CD8-positive, alpha-beta memory T cell (primary cell): ENCODE measurements at places on chromosomes 2 and 18. TPM values are rescaled to one million over a fixed set of nuclear protein-coding genes. Genes with fewer than 3 reads are reported as not detected.

Gene HPCAL1
- 47.6 TPM for total RNA-seq

Gene LIPG
- not detected for total RNA-seq

Gene SCN9A
- total RNA-seq = not detected

Gene NEU4
- not detected for total RNA-seq

Gene MORN2
- total RNA-seq = 12.5 TPM

Gene TCF4
- 0.18 TPM for total RNA-seq

Gene NEU2
- not detected for total RNA-seq

DNA sequence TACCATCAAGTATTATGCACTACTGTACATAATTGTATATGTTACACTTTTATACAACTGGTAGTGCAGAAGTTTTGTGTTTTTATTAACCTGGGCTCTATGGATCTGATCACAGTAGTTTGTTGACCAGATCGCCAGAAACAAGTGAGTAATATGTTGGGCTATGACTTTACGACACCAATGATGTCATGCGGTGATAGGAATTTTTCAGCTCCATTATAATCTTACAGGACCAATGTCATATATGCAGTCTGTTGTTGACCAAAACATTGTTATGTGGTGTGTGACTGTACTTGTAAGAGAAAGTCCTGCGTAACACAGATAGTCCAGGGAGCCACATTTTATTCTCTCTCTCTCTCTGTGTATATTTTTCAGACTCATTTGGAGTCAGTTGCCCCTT is 4.5 kb upstream of the ACOXL start:
- no peak for DNase-seq

GRCh38 chr2:97660775-97661389 is 3.0 kb downstream of the ACTR1B start:
- no peak for DNase-seq

- DNase-seq = no peak
Measured at GRCh38 chr2:41294331-41294730, 753.5 kb upstream of the PKDCC start.

- no peak for DNase-seq
Measured at GRCh38 chr18:6733758-6734157, 4.2 kb downstream of the ARHGAP28 start.

DNA sequence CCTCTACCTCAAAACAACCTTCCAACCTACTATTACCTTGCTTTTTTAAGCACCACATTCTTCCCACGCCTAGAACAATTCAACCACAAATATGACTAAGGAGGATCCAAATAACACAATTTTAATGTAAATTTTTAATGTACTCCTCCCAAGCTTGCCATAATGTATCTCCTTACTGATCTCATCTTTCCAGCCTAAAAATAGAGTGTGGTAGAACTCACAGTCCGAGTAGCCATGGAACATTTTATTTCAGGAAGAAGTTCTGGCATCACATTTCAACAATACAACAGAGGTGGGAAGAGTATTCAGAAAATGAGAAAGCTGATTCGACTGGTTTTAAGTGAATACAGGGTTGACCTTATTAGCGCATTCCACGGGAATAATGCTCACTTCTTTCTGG is 15.4 kb downstream of the FEZ2 start:
- DNase-seq = no peak

- DNase-seq = no peak
Measured at GRCh38 chr2:236089271-236090026, 78.7 kb downstream of the GBX2 start.

DNA sequence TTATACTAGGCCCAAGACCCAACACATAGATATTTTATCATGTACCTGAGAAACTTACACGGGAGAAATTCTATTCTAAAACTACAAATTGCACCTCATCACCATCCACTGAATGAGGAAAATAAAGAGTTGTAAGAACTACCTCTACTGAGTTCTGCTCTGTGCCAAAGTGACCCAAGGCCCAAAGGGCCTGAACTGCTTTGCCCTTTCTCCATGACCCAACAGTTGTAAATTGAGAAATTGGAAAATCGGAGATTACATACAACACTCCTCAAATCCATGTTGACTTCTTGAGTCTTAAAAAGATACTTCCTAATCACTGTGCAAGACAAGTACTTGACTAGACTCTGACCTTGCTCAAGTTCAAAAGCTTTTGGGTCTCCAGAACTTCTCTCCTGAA is 8.8 kb downstream of the NR4A2 start:
- no peak for DNase-seq

GRCh38 chr2:12915787-12916186 is 199.1 kb downstream of the TRIB2 start:
- no peak for DNase-seq

- DNase-seq = no peak
Measured at GRCh38 chr2:28906376-28906775, 11.9 kb downstream of the WDR43 start.

- no peak for DNase-seq
Measured at GRCh38 chr2:128388499-128388941, 69.9 kb upstream of the HS6ST1 start.

- no peak for DNase-seq
Measured at GRCh38 chr2:216070195-216070594, 11.4 kb downstream of the PECR start.

DNA sequence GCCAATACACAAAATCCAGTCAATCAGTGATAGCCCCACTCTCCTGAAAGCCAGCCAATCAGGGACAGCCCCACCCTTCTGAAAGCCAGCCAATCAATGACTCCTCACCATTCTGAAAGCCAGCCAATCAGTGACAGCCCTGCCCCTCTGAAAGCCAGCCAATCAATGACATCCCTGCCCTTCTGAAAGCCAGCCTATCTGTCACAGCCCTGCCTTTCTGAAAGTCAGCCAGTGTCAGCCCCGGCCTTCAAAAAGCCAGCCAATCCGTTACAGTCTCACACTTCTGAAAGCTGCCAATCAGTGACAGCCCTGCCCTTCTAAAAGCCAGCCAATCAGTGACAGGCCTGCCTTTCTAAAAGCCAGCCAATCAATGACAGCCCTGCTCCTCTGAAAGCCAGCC is 95.9 kb upstream of the HDAC4 start:
- DNase-seq = no peak
